ENCODE measurements at places on chromosomes 2 and 18.

DNA sequence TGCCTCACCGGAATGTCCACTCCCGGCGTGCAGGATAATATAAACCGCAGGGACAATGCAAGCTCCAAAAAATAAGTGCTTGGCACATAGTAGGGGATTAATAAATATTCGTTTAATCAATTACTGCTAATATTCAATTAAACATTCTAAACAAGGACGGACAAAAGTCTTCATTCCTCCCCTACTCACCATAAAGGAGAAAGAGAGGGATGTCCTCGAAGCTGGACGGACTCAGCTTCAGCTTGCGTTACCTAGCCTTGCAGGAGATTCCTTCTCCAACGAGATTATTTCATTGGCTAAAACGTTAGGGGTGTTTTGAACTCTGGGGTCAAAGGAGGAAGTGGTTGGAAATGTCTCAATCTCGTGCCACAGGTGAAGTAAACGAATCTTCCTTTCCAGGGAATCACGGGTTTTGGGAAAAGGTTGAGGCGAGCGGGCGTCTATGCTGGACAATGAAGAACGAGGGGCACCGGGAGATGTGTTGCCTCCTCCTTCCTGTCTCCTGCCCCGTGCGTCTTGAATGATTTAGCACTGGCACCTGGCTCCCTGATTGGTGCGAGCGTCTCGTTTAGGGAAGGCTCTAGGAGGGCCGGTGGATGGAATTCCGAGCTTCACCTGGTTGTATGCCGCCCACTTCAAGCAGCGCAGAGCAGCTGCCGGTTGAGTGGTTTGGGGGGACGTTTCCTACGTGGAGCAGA, 2.0 kb upstream of the GAD1 start:
- no peak for DNase-seq

GRCh38 chr2:5995832-5996231, 303.6 kb downstream of the SOX11 start:
- DNase-seq: no peak

GRCh38 chr2:120436885-120437603, 91.1 kb downstream of the INHBB start:
- peak; percentile 61 for DNase-seq

DNA sequence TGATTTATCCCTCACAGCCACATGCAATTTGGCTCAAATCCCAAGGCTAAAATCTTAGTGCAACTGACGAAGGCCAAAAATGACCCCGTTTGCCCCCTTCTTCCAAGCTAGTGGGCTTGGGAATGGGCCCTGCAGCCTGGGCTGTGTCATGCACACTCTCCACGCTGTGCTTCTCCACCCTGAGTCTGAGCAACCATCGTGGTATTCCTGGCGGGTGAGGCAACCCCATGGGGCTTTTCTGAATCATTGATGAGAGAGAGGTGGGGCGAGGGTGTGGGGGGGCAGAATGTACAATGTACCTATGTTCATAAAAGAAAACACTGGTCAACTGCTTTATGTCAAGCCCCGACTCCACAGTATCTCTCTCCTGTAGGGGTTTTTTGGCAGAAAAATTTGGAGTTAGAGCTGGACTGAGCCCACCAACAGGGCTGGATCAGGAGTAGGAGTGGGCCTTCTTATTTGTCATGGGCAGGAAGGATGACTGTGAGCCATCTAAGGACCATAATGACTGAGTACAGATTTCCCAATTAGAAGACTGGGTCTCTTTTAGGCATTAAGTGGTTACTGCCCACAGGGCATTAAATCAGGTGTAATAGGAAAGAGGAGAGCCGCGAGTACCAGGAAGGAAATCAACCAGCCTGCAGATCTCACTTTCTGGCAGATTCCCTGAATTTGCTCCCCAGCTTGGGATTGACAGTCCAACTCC, 8.9 kb downstream of the SULT1C2 start:
- DNase-seq: no peak

GRCh38 chr18:49174478-49174877, 223.7 kb upstream of the SMAD7 start:
- DNase-seq: no peak

DNA sequence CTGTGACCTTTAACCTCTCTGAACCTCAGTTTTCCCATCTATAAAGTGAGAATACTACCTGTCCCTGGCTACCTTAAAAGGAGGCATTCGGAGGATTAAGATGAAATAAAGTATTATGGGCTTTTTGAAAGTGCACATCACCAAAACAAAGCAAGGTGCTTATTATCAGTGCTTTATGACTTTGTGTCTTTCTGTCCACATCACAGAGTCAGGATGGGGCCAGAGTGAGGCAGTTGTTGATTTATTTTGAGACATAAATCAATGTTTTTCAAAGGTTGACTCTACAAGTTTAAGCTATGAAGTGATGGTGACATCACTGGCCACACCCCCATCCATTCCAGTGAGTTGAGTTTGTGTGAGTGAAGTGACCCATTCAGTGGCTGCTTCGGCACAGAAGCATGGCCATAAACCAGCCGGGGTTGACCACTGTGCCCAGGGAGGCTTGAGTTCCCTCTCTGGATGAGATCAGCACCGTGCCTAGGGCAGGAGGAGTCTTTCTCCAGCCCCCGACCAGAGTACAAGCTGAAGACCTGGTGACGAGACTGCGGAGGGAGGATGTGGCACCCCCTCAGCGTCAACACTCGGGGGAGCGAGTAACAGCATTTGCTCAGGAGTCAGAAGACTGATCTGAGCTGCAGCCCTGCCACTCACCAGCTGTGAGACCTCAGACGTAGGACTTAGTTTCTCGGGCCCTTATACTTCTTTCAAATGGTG, 89.0 kb upstream of the PPP1CB start:
- no peak for DNase-seq

DNA sequence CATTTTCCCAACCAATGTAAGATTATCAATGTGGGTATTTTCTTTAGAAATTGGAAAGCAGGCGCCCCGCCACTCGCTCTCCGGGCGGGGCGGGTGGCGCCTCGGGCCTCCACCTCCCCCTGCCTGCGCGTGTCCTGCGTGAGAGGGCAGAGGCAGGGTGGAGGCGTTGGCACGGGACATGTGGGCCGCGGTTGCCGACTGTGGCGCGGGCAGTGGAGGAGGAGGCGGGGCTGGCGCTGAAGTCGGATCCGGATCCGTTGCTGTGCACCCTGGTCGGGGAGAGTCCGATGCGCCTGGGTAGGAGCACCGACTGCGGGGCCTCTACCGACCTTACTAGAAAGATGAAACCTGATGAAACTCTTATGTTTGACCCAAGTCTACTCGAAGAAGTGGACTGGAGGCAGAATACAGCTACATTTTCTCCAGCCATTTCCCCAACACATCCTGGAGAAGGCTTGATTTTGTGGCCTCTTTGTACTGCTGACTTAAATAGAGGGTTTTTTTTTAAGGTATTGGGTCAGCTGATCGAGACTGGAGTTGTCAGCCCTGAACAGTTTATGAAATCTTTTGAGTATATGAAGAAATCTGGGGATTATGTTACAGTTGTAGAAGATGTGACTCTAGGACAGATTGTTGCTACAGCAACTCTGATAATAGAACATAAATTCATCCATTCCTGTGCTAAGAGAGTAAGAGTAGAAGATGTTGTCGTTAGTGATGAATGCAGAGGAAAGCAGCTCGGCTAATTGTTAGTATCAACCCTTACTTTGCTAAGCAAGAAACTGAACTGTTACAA, 37.9 kb downstream of the PMS1 start:
- no peak for DNase-seq

- no peak for DNase-seq
These were observed 263.4 kb downstream of the SH3BP4 start for GRCh38 chr2:235215248-235215647.

- DNase-seq: peak; percentile 22
These were observed 60.1 kb downstream of the SPIRE1 start for GRCh38 chr18:12597760-12598159.

DNA sequence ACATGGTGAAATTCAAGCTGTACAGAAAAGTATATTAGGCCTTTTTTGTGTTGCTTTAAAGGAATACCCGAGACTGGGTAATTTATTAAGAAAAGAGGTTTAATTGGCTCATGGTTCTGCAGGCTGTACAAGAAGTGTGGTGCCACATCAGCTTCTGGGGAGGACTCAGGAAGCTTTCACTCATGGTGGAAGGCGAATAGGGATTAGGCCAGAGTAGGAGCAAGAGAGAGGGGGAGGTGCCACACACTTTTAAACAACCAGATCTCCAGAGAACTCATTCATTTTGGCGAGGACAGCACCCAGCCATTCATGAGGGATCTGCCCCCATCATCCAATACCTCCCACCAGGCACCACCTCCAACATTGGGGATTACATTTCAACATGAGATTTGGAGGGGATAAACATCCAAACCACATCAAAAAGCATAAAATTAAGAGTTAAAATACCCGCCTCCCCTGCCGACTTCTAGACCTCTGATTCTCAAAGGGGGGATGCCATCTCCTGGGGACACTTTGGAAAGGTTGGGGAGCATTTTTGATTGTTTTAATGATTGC, 15.1 kb upstream of the LIPG start:
- DNase-seq: no peak

GRCh38 chr2:46283693-46284092, 13.5 kb upstream of the EPAS1 start:
- DNase-seq: no peak

- DNase-seq: no peak
These were observed 391.5 kb upstream of the KCNJ3 start for GRCh38 chr2:154307007-154307406.

GRCh38 chr2:164840930-164841718, 499 bp downstream of the COBLL1 start:
- peak; percentile 73 for DNase-seq

- no peak for DNase-seq
These were observed 19.0 kb upstream of the FEZ2 start for GRCh38 chr2:36616947-36617346.

- peak; percentile 43 for DNase-seq
These were observed 73.8 kb downstream of the RPIA start for GRCh38 chr2:88765154-88765888.

DNA sequence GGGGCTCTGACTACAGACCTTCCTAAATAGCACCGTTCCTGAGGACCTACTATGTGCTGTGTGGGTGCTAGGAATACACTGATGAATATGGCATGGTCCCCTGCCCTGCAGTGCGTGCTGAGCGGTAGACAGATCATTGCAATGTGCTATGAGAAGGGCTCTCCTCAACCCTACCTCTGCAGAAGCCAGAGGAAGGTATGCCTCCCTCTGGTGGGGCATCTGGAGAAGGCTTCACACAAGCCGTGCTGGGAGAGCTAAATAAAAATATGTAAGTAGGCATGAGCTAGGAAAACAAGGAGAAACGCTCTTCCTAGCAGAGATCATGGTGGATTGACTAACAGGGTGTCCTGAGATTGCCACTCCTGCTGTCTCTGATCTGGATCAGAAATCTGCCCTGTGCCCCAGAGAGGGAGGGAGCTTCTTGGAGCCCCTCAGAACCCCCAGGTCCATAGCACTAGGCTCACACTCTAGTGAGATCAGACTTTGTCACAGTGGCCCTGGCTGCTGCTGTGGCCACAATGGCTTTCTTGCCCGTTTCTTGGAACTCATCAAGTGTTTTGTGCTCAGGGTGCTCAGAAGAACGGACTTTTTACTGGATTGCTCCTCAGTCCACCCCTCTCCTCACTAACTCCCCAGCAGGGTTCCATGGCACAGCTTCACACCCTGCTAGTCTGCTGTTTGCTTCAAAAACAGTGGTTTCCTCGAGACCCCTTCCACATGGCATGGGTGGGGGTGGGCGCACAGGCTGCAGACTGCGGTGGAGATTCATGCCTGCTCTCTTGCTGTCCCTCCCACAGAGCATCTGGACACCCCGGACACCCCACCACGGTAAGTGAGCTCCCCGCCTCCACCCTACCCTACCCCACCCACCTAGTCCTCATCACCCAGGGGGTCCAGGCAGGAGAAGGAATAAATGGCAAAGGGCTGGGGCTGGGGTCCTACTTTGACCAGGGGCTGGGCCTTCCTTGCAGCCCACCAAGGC, 14.2 kb downstream of the SIGLEC15 start:
- DNase-seq: peak; percentile 53

Data from SK-MEL-5 (cell line).